ENCODE measurements at places on chromosomes 3 and 15. TPM values are rescaled to one million over a fixed set of nuclear protein-coding genes. Genes with fewer than 3 reads are reported as not detected.
A peak's percentile ranks its signal among the peaks of the same experiment; 100 is the strongest.

DNA sequence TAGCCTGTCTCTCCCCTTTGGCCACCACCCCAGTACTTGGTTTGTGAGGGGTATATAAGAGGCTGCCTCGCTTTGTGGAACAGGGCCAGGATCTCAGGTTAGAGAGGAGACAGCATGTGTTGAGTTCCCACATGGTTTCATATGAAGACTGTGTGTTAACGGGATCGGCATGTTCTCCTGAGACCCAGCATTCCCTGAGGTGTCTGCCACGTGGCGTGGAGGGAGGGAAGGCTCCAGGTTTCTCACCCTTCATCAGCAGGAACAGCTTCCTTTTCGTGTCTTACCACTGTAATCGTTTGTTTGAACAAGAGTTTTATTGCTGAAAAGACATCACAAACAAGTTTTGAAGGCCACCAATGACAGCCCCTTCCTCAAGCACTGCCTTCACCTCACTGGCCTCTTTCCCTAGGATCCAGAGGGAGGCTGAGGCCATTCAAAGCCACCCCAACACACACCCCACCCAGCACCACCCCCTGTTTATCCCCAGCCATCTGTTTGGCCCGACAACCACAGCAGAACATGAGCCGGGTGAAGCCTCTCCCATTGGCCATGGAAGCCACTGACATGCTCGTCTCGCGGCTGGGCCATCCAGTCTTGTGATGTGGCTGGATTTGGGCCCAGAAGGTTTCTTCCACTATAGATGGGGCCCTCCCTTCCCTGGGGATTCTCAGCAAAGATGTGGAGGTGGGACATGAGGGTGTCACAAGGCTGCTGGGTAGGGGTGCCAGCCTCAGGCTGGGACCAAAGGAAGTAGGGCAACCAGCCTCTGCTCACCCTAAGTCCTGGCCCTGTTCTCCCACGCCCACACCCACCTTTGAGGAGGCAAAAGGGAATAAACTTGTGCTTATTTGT lies 10.0 kb downstream of the BHLHE40 start:
- DNase-seq: no peak

The GATM gene
- 74.7 TPM for total RNA-seq

DNA sequence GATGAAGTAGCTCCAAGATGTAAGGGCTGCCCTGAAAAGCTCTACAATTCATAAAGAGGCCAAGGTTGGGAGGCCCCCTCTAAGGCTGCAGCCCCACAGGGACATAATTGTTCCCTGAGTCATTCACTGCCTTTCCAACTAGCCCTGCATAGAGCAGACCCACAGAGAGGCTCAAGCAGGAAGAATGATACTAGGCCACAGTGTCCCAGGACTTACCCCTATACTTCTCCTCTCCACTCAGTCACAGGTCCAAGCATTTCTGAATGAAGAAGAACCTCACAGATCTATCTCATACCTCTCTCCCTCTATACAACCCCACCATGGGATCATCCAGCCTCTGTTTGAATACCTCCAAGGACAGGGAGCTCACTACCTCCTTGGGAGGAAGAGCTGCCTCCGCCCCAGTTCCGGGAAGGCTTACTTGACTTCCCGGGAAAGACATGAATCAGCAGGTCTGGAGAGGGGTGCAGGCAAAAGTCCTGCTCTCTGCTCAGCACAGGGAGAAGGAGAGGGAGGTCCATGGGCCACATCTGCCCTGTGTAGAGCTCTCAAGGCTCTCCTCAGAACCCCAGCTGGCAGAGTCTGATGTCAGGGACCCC lies 6.9 kb upstream of the SKIC8 start:
- no peak for DNase-seq

DNA sequence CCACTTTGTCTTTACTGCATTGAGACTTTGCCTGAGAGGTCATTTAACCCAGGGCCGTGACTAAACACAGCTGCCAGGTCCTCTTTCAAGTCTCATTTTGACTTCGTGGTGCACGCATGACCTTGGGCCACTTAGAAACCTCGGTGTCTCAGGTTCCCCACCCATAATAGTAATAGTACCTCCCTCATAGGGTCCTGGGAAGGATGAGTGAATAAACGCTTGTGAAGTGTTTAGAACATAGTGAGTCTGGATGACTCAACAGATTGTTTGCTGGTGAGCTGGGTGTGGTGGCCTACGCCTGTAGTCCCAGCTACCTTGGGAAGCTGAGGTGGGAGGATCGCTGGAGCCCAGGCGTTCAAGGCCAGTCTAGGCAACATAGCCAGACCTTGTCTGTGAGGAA lies 56.3 kb downstream of the BDH1 start:
- DNase-seq: no peak

GRCh38 chr15:92413510-92413909 lies 19.8 kb downstream of the ST8SIA2 start:
- DNase-seq: no peak

The MORC1 gene
- not detected for total RNA-seq

The CRYGS gene
- total RNA-seq: 1.8 TPM

DNA sequence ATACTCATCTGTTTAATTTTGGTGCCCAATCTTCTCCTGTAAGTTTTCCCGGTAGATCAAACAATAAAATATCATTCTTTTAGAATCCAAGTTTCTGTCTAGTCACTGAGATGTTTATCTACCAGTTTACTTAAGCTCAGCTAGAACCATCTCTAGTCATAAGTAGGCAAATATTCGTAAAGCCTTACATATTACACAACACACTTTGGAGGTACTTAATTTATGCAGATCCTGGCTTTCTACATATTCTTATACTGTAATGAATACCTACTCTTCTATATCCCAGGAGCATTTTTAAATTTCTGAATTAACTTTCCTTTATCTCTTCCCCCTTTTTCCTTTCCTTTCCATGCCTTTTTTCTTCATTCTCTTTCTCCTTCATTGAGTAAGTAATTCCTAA lies 185.9 kb upstream of the ZBTB20 start:
- DNase-seq: no peak

DNA sequence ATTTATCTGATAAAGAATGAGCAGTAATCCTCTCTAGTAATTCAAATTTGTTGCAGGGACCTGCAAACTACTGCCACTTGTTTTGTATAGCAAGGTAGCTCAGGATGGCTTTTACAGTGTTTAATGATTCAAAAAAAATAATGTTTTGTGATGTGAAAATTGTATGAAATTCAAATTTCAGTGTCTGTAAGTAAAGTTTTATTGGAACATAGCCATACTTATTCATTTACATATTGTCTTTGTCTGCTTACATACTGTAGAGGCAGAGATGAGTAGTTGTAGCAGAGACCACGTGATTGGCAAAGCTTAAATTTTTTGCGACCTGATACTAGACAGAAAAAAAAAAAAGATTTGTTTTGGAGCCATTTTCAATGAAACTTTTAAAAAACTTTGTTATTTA lies 6.5 kb upstream of the UTS2B start:
- DNase-seq: no peak

GRCh38 chr15:38144921-38145320 lies 107.7 kb upstream of the SPRED1 start:
- DNase-seq: no peak

The LMAN1L gene
- total RNA-seq: not detected

GRCh38 chr3:163707659-163708058 lies 1370.6 kb downstream of the SI start:
- no peak for DNase-seq

DNA sequence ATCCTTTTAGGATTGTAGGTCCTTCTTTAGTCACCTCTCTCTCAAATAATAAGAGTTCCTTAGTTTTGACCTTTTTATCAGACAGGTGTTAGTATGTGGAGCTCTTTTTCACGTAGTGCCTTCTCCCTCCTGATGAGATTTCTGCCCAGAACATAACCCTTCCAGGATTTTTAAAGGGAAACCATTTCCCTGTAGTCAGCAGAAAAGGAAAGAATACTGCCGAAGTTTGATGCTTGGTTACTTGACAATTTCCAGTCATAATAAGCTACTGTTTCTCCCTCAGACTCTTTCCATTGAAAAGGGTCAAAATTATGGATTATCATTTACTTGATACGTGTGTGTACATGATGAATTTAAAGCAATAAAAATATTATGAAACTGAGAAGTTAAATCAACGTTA lies 73.1 kb downstream of the VPS8 start:
- DNase-seq: no peak

The ULK3 gene
- total RNA-seq: 25.0 TPM

The GNAT1 gene
- not detected for total RNA-seq

DNA sequence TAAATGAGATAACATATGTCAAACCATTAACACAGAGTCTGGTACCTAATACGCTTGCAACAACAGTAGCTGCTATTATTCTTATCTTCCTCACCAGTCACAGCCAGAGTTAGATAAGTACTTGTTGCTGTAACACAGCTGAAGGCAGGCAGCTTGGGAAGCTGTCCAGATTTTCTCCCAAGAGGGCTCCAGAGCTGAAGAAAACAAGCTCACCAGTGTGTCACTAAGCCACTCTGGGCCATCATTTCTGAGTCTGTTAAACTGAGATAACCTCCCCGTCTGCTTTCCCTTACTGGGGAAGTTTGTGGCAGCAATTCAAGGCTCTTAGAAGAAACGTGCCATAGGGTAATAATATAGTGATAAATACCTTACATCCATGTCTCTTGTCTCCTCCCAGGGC lies 226.3 kb downstream of the TAFA4 start:
- DNase-seq: peak; percentile 28

DNA sequence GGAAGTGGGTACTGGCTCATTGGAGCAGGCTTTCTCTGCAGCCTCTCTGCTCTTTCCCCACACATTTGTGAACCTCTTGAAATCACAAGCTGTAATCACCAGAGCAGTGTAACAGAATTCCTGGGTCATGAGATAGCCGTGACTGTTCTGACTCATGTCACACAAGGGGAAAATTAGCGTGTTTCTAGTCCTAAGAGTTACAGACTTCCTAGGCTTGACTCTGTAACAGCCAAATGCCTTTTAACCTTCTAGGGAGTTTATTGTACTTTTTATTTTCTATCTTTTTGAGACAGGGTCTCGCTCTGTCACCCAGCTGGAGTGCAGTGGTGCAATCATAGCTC lies 54.7 kb upstream of the TRAK1 start:
- no peak for DNase-seq

DNA sequence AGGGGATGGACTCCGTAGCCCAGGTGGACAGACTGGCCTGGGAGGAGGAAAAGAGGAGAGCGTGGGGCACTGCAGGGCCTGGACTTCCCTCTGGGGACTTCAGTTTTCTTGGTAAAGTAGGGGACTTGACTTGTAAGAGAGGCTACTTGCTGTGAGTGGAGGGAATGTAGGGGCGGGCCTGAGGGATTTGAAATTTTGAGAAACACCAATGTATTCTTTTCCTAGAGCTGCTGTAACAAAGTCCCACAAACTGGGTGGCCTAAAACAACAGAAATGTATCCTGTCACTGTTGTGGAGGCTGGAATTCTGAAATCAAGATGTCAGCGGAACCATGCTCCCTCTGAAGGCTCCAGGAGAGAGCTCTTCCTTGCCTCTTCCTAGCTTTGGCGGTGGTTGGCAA lies 5.8 kb upstream of the HEG1 start:
- no peak for DNase-seq

The CSPG4 gene
- total RNA-seq: 15.1 TPM

DNA sequence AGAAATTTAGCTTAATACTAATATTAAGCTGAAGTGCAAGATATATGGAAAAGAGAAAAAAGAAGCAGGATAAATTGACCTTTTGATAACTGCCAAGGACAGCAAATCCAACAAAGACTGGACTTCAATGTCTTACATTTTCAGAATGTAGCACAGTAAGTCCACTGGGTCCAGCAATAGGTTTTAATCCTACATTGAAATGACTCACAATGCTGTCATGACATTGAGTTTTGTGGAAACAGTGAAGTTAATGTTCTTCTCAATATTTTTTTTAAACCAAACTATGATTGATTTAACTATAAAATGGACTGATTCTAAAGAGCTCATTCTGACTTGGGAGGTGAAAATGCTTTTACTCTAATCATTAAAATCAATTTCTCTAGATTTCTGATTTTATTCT lies 166.6 kb upstream of the ZNF717 start:
- DNase-seq: no peak

DNA sequence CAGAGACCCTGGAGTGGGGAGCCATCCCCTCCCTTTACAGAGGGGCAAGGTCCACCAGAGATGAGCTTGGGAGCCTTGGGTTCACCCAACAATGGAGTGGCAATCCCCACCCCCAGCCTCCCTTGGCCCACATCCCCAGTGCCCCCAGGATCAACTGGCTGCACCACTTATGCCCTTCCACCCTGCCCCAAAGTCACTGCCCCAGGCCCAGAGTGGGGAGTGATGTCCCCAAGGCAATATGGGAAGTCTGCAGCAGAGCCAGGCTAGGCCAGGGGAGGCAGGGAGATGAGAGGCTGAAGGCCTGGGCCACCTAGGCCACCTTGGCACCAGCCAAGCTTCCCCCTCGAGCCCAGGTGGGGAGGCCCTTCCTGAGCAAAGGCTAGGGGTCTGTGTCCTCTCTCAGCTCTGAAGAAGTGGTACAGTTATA lies 145.5 kb downstream of the SMAD6 start:
- DNase-seq: no peak

The FSTL1 gene
- total RNA-seq: 89.2 TPM

DNA sequence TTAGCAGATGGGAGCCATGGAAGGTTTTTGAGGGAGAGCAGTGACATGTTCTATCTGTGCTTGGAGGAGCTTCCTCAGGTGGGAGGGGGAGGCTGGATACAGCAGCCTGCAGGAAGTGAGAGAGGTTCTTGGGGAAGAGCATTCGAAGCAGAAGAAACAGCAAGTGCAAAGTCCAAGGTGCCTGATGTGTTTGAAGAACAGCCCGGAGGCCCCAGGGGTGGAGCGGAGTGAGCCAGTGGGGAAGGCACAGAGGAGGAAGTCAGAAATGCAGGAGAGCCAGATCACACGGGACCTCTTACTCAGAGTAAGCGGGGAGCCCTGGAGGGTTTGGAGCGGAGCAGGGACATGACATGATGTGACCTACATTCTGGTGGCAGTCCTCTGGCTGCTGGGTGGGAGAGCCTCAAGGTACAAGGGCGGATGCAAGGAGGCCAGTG lies 10.8 kb downstream of the ITGA11 start:
- DNase-seq: peak; percentile 65

DNA sequence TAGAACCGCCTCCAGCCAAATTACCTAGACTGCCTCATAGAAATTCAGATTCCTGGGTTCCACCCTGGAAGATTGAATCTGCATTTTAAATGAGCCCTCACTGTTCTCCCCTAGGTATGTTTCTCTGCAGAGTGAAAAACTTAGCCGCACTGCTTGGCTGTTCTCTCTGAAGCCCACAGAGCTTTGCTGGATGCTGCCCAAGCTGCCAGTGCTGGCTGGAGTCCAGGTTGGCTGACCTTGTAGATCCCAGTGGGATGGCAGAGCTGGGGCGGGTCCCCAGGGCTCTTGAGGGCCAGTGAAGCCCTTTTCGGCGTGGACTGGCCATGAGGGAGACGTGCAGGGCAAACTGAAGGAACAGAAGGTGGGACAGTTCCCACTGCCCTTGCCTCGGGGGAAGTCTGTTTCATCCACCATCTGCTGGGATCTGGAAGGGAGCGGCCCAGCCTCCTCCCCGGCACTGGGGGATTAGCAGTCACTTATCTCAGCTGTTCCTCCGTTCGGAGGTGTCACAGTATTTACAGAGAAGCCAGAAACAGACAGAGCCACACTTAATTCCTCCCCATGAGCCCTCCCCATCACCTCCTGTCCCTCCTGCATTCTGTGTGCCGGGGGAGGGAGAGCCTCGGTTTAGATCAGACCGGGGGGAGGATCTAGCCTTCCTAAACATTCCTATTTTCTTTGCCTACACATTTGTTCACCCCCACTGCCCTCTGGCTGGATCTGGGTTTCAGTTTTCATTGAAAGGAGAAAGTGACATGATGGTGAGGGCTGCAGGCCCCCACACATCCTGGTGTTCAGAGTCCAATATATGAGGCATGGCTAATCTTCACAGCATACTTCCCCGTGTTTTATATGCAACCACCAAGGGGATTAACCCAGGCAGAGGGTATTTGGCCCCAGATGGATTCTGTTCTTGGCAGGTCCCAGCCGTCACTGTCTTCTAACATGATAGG lies 4.1 kb upstream of the ACTC1 start:
- peak; percentile 43 for DNase-seq
